ENCODE measurements at places on chromosomes 13 and 19. TPM values are rescaled to one million over a fixed set of nuclear protein-coding genes. Genes with fewer than 3 reads are reported as not detected.
A peak's percentile ranks its signal among the peaks of the same experiment; 100 is the strongest.

KCNK6 gene
- 7.0 TPM for total RNA-seq

DNA sequence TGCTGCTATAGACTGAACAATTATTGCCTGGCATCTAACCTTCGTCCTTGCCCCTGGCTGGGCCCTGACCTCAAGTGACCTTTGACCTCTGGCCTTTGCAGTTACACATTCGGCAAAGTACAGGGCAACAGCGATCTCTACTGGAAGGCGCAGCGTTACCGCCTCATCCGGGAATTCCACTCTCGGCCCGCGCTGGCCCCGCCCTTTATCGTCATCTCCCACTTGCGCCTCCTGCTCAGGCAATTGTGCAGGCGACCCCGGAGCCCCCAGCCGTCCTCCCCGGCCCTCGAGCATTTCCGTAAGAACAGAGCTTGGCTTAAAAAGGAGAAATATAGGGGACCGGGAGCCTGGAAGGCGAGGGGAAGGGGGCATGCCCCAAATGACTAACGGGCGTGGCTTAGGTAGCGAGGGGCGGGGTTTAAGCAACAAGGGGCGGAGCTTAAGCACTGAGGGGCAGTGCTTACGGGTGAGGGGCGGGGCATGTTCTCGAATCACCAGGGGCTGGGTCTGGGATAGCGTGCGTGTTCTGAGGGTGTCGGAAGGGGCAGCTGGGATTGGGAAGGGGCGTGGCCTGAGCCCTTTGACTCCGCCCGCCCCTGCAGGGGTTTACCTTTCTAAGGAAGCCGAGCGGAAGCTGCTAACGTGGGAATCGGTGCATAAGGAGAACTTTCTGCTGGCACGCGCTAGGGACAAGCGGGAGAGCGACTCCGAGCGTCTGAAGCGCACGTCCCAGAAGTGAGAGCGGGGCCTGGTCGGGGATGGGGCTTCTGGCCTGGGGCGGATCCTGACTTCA, 52.7 kb downstream of the TRPM4 start:
- DNase-seq = no peak

DNA sequence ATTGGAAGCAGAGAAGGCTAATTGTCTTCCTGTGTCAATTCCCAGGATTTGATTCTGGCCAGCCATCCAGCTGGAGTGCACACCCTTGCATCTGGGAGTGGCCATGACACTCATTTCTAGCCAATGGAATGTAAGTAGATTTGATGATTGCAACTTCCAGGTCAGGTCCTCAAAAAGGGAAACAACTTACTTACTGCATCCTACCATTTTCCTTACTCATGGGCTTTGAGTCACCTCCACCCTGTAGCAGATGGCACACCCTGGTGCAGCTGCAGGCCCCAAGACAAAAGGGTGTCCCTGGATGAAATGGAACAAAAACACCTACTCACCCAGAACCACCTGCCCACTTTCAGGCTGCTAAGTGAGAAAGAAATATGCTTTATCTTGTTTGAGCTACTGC, 27.3 kb upstream of the MPHOSPH8 start:
- no peak for DNase-seq

GRCh38 chr13:50918567-50918966, 9.0 kb downstream of the RNASEH2B start:
- DNase-seq = no peak

FFAR2 gene
- not detected for total RNA-seq

DNA sequence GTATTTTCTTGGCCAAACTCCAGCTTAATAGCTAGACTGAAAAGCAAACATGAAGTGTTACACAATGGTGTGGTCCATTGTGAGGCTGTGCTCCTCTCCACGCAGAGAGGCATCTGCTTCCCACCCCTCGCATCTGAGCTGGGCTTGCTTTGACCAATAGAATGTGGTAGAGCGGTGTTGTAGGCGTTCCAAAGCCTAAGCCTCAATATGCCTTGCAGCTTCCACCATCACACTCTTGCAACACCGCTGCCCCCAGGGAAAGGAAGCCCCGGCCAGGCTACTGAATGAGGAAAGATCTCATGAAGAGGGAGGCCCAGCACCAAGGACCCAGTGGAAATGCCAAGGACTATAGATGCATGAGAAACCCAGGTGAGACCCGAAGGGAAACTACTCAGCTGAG, 9.4 kb downstream of the FLT1 start:
- no peak for DNase-seq

DNA sequence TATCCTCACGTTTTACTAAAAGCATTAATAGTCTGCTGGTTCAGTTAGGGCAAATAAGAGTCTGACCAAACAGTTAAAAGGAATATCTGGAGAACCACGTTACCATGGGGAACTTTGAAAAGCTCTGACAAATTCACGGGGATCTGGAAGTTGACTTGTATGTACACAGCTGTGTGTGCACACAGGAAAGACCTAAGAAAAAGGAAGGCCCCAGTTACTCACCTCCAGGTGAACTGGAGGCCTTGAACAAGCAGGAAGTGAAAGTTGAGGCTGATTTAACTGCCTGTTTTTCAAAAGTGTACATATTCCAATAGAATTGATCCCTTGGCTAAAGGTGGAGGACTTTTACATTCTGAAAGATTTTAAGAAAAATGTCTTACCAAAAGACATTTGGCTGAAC, 1891.6 kb upstream of the PCDH20 start:
- DNase-seq = no peak

DNA sequence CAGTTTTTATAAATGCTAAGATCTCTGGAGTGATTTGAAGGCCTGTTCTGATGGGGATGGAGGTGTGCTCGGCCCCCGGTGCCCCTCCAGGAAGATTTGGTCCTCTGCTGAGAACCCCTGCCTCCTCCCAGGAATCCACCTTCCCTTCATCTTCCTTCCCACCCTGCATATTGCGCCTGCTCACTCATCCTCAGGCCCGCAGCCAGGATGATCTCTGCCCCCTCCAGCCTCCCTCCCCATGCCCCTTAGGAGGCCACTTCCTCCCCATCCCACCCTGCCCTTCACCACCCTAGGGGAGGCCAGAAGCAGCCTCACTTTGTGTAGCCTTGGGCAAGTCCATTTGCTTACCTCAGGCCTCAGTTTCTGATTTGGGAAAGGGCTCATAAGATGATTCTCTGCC, 19.7 kb downstream of the VASP start:
- DNase-seq = no peak

ANGPTL8 gene
- total RNA-seq = not detected

ZNF234 gene
- 8.3 TPM for total RNA-seq

IZUMO2 gene
- not detected for total RNA-seq

ZIK1 gene
- 2.8 TPM for total RNA-seq

GRCh38 chr19:40219721-40220276, 1.6 kb upstream of the TTC9B start:
- peak; percentile 30 for DNase-seq

SLC8A2 gene
- total RNA-seq = not detected

DNA sequence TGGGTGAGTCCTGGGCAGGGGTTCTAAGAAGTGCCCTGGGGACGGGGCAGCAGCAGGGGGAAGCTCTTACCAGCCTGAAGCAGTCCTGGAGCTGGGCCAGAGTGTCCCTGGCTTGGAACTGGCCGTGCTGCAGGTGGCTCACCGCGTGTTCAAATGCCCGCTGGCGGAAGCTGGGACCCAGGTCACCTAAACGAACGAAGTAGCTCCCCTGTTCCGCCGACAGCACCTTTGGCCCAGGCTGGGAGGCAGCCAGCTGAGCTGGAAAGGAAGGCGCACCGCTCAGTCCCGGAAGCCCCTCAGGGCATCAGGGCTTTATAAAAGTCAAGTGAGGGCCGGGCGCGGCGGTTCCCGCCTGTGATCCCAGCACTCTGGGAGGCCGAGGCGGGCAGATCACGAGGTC, 9.6 kb downstream of the PLIN4 start:
- no peak for DNase-seq

- DNase-seq = no peak
These were observed 17.8 kb downstream of the PCCA start for GRCh38 chr13:100106705-100107104.

DNA sequence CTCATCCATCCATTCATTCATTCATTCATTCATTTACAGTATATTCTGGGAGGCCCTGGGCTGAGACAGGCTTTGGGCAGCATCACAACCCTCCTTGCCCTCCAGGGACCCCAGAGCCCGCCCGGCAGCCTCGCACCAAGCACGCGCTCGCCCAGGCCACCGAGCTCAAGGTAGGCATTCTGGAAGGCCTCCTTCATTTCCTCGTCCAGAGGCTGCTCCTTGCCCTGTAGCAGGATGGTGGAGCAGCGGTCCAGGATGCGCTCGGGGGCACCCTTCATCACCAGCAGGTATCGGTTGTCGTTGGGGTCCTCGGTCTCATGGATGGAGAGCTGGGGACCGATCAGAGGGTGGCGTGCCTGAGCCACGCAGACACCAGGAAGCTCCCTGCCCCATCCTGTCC, 15.6 kb downstream of the ATP1A3 start:
- no peak for DNase-seq

GRCh38 chr19:7971553-7972520, 28.4 kb upstream of the TIMM44 start:
- DNase-seq = no peak

C13orf42 gene
- not detected for total RNA-seq

SYCN gene
- not detected for total RNA-seq

CASP14 gene
- not detected for total RNA-seq

DNA sequence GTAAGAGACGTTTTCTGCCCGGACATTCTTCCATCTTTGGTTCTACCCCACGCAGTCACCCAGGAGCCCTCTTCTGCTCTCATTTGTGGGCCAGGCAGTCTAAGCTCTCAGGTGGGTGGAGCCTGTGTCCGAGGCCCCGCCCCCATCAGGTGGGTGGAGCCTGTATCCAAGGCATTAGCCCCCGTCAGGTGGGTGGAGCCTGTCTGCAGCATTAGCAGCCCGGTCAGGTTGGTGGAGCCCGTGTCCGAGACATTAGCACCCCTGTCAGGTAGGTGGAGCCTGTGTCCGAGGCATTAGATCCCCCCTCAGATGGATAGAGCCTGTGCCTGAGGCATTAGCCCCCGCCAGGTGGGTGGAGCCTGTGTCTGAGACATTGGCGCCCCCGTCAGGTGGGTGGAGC, 45.5 kb upstream of the C13orf46 start:
- no peak for DNase-seq

DNA sequence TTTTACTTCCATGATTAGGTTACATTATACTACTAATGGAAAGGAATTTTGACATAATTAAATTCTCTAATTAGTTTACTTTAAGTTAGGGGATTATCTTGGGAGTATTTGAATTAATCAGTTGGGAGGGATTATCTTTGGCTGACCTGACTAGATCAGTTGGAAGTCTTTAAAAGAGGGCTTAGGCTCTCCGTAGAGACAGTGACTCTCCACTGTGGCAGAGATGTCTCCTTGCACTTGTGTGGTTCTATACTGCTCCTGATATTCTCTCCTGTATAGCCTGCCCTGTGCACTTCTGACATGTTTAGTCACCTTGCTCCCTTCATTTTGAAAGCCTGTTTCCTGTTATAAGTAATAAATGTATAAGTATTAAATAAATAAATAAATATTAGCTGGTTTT, 1612.3 kb upstream of the PRR20A start:
- no peak for DNase-seq

F2RL3 gene
- 0.71 TPM for total RNA-seq

COL4A2 gene
- 290 TPM for total RNA-seq

GNG8 gene
- total RNA-seq = not detected

DNA sequence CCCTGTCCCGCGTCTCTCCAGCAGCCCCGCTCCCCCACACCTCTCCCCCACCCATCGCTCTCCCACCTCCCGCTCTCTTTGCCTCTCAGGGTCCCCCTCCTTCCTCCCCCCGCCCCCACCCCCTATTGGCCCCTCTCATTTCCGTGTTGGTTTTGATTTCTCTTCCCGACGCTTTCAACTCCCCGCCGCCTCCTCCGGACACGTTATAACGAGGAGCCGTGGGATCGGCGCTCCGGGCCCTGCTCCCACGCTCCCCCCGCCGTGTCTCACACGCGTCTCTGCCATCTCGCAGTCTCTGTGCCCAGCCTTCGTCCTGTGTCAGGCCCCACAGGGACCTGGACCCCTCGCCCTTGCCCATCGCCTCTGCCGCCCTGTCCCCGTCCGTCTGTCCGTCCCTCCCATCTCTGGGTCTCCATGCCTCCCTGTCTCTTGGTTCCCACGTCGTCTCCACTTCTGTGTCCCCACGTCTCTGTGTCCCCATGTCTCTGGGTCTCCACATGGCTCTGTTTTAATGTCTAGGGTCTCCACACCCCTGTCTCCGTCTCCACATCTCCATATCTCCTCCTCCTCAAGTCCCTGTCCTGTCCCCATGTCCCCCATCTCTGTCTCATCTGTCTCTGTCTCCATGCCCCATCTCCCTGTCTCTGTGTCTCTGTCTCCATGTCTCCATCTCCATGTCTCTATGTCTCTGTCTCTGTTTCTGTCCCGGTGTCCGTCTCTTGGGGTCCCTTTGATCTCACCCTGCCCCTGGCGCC, 13.1 kb downstream of the ERFL start:
- no peak for DNase-seq

PEAK3 gene
- not detected for total RNA-seq

ZNF57 gene
- total RNA-seq = 7.0 TPM

GRCh38 chr19:45092747-45093678, at the start of gene PPP1R37:
PPP1R37 (plus strand) TSS chr19:45093179; CDS start chr19:45093326, 147 bp downstream.
- peak; percentile 91 for DNase-seq

GRCh38 chr19:47094557-47095475, 18.8 kb downstream of the ZC3H4 start:
- no peak for DNase-seq

KXD1 gene
- total RNA-seq = 84.4 TPM

FCAR gene
- total RNA-seq = not detected

DNA sequence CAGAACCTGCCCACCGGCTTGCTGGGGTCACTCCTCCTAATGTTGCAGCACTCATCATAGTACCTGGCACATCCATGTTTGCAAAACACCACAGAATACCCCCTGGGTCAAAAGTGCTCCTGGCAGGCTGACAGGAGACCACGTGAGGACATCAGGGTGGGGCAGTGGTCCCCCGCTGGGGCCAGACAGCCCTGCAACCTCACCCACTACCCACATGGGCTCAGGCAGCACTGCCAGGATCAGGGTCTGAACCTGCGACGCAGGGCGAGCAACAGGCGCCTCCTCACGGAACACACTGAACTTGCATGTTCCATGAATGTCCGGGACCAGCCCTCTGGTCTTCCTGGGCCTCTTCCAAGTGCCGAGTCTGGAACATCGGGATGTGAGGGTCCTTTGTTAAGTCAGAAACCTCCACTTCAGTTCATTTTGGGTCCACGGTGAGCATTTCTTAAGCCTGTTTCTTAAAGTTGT, 1.4 kb upstream of the SLC7A9 start:
- DNase-seq = no peak

ZNF383 gene
- total RNA-seq = 3.0 TPM

DNA sequence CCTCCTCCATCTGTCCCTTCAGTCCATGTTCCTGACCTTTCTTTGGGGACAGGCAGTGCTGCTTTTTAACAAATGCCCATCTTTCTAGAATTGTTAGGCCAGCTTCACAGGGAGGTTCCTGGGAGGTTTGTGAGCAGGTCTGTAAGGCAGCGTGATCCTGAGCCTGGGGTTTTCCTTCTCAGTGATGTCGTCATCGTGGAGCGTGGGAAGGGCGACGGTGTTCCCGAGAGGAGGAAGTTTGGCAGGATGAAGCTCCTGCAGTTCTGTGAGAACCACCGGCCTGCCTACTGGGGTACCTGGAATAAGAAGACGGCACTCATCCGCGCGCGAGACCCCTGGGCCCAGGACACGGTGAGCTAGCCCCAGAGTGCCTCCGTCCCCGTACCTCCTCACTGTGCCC, 26.8 kb downstream of the CHAF1A start:
- DNase-seq = no peak

- DNase-seq = no peak
These were observed 1.6 kb upstream of the FCGBP start for GRCh38 chr19:39936020-39936419.

GRCh38 chr13:99751517-99752199, 219.9 kb downstream of the ZIC5 start:
- no peak for DNase-seq

SIAH3 gene
- total RNA-seq = not detected

Data from pulmonary artery endothelial cell (primary cell).